T-cell (primary cell): ENCODE measurements at places on chromosomes 3 and 15. TPM values are rescaled to one million over a fixed set of nuclear protein-coding genes. Genes with fewer than 3 reads are reported as not detected.

DNA sequence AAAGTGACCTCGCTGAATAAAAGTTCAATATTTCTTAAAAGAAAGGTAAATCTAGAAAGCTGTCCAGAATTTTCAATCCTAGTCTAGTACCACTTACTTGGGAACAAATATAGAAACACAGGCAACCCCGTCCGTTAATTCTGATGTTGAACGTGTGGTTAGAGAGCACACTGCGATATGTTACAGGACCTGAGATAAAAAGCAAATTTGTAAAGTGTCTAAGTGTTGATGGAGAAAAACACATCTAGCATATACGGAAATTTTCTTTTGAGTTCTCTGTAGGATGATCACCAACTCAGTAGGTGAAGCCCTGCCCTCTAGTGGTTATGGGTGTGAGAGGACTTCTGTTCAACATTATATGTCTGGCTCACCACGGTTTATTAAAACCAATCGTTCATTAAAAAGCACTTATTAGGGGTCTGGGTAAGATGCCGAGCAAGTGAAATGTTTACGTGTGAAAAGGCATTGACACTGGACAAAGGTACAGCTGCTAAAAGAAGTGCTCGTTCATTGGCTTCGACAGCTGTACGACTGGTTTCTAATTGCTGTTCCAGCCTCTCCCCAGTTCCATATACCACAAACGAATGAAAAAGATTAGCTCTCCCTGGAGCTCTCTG, 1.0 kb upstream of the ATP2C1 start:
- DNase-seq, result peak; percentile 38

DNA sequence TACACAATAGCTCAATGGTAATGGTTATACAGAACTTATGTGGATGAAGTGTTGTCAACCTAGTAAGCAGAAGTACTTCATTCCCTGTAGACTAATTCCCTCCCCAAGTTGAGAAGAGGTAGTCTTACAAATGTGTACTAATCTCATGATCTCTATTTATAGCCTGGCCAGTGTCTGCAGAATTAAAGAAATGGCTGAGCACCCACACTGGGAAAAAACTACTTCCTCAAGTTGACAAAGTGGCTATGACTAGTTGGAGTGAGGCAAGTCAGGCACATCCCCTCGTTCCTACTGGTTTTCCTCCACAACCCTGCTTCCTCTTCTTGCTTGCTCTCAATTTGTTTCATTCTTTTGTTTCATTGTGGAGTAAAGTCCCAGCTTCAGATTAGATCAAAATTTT, 566.7 kb upstream of the ZNF717 start:
- DNase-seq, result no peak

DNA sequence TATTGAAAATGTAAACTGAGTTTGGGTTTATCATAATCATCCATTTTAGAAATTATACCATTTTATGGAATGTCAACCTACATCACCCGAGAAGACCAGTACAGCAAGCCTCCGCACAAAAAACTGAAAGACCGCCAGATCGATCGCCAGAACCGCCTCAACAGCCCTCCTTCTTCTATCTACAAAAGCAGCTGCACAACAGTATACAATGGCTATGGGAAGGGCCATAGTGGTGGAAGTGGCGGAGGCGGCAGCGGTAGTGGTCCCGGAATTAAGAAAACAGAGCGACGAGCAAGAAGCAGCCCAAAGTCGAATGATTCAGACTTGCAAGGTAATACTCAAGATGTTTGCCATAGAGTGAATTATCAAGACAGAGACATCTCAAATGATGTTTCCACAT, 197.0 kb downstream of the GHSR start:
- no peak for DNase-seq

GRCh38 chr3:194313560-194314387, 37.4 kb downstream of the CPN2 start:
- DNase-seq, result no peak

- DNase-seq, result no peak
These were observed 341.6 kb upstream of the WNT5A start for GRCh38 chr3:55828712-55829111.

DNA sequence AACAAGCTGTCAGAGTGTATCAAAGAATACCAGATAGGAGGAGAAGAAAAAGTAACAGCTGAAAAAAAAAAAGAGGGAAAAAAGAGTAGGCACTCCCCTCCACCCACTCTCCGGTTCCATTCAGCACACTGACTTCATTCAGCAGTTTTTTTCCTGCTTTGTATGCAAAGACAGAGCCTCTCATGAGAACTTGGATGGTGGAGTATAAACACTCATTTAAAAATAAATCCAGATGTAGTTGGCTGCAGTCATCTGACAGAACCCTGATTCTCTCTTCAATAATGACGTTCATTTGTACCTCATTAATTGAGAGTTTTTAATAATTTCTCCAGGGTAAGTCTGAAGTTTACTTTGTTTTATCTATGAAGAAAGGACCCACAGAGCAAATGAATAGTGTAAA, 81.0 kb downstream of the TMEM108 start:
- no peak for DNase-seq

GRCh38 chr15:36361351-36361870, 218.0 kb upstream of the CDIN1 start:
- DNase-seq, result no peak

The DNAH12 gene
- 0.12 TPM for total RNA-seq

The NR1D2 gene
- 51.7 TPM for total RNA-seq

The SUSD5 gene
- total RNA-seq, result not detected

The LNP1 gene
- total RNA-seq, result 1.5 TPM
